Spinal cord (tissue), 10 donors: ENCODE measurements at places on chromosomes 2 and 18. TPM values are rescaled to one million over a fixed set of nuclear protein-coding genes. Genes with fewer than 3 reads are reported as not detected.

Gene CD8A
- total RNA-seq, result 1.4 TPM

DNA sequence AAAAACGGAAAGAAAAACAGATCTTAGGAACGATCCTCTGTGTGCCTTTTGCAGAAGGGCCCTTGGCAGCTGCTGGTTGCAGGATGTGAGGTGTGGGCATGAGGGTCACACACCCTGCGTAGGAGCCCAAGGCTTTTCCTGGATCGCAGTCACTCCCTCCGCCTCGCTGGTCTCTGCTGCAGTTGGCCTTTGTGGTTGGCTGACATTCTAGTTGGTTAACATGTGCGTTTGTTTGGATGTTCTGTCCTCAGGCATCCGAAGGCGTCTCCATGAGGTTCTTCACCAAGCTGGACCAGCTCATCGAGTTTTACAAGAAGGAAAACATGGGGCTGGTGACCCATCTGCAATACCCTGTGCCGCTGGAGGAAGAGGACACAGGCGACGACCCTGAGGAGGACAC, 61.7 kb downstream of the INPP5D start:
- DNase-seq, result no peak
- H3K36me3 ChIP-seq, result no peaks in the 10 kb centered on the region
- no peak overlapping the region for H3K27ac ChIP-seq
- no peaks in the 10 kb centered on the region for H3K27me3 ChIP-seq

DNA sequence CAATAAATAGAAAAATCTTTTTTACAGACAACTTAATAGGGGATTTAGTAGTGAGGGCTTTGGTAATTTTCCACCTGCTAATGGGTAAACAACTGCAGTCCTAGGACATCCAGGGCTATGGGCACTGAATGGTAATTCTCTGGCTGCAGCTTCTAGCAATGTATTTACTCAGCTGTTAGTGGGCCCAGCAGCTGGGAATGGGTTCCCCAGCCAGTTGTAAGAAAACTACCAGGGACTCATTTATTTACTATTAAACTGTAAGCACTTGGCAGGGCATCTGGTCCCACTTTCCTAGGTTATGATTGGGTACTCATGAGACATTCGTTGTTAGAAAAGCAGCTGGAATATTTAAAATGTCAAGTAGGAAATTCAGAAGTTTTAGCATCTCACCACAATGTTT, 363.8 kb upstream of the TRIB2 start:
- no peak overlapping the region for H3K27ac ChIP-seq
- H3K4me3 ChIP-seq, result no peak overlapping the region

GRCh38 chr2:205811387-205811786, 129.1 kb downstream of the NRP2 start:
- no peak overlapping the region for H3K27ac ChIP-seq
- H3K27me3 ChIP-seq, result no peaks in the 10 kb centered on the region
- H3K36me3 ChIP-seq, result no peaks in the 10 kb centered on the region
- H3K4me3 ChIP-seq, result no peak overlapping the region
- DNase-seq, result no peak

- H3K27me3 ChIP-seq, result no peaks in the 10 kb centered on the region
Measured at GRCh38 chr2:235661167-235661937, 167.5 kb downstream of the AGAP1 start.

GRCh38 chr2:37707393-37707792, 36.0 kb upstream of the CDC42EP3 start:
- peaks cover 3% of the 10 kb centered on the region for H3K4me1 ChIP-seq
- H3K4me3 ChIP-seq, result no peak overlapping the region
- H3K36me3 ChIP-seq, result no peaks in the 10 kb centered on the region
- H3K27me3 ChIP-seq, result no peaks in the 10 kb centered on the region

GRCh38 chr2:6704077-6704476, 161.6 kb downstream of the CMPK2 start:
- H3K27ac ChIP-seq, result no peak overlapping the region
- DNase-seq, result no peak
- H3K36me3 ChIP-seq, result no peaks in the 10 kb centered on the region
- H3K27me3 ChIP-seq, result no peaks in the 10 kb centered on the region
- no peak overlapping the region for H3K4me3 ChIP-seq

DNA sequence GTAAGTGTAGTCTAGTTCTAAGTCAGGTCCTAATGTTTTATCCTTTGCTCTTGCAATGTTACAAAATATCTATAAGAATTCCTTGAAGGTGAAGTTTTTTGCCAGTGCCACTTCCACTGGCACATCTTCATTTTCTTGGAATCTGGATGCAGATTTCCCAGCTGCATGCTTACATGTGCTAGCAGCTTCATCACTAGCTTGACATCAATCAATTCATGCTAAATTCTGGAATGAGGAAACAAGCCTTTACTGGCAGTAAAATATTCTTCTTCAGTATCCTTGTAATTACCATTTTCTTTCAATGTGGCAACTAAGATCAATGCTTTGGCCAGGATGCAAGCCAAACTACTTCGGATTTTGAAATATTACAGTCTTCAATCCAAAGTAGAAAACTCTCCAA, 200.6 kb upstream of the SIX2 start:
- H3K4me3 ChIP-seq, result no peak overlapping the region
- no peak for DNase-seq
- no peak overlapping the region for H3K27ac ChIP-seq
- no peaks in the 10 kb centered on the region for H3K36me3 ChIP-seq
- H3K4me1 ChIP-seq, result no peaks in the 10 kb centered on the region
